ENCODE measurements at places on chromosomes 3 and 15.

GRCh38 chr15:42065468-42065867, 28.9 kb downstream of the PLA2G4D start:
- DNase-seq = no peak

DNA sequence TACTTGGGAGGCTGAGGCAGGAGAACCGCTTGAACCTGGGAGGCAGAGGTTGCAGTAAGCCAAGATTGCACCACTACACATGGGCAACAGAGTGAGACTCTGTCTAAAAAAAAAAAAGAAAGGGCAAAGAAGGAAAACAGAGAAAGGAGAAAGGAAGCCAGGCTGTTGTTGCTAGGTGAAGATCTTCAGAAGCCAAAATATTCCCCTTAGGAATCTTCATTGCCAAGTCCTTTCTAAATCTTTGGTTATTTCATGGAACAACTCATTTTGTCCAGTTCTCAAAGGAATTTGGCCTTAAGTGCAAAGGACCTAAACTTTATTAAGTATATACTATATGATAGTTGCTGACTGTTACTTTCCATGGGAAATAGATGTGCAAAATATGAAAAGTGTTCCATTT, 59.2 kb upstream of the OSBPL11 start:
- DNase-seq = no peak

DNA sequence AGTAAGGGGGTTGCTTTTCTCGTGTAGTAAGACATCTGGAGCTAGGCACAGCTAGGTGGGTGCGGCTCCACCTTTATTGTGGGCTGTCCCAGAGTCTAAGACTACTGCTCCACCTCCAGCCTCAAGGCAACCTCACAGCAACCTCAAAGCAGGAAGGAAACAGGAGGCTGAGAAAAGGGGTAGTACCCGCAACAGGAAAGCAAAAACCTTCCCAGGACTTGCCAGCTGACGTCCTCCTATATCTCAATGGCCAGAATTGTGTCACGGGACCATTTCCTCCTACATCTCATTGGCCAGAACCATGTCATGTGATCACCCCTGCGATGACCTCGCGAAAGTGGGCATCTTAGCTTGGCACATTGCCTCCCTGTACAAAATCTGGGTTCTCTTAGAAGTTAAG, 4.3 kb upstream of the GPR160 start:
- DNase-seq = no peak

DNA sequence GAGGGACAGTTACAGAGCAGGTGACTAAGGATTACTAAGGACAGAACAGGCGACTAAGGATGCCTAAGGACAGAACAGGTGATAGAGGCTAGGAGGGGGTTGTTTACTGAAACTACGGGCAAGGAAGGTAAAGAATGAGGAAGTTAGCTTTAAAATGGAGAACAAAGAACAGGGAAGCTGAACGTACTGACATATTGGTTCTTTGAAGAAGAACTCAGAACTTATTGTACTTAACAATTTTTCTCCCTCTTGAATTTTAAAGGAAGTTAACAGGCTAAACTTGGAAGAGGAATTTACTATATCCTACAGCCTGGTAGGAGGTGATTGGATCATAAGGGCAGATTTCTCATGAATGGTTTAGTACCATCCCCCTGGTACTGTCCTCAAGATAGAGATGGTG, 290.2 kb downstream of the SHQ1 start:
- no peak for DNase-seq

DNA sequence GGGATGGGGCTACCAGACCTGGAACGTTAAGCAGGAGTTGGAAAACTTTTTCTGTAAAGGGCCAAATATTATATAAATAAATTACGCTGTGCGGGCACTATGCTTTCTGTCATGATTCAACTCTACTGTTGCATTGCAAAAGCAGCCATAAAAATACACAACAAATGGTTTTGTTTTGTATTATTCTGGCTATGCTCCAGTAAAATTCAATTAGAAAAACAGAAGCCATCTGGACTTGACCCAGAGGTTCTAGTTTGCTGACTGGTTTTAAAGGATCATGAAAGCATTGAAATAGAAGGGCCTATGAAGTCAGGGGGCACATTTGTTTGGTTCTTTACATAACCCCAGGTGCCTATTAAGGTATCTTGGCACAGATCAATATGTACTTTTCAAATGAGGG, 647.4 kb upstream of the LMCD1 start:
- no peak for DNase-seq

- no peak for DNase-seq
Observed at GRCh38 chr15:84099181-84099580, 136.4 kb upstream of the GOLGA6L4 start.

DNA sequence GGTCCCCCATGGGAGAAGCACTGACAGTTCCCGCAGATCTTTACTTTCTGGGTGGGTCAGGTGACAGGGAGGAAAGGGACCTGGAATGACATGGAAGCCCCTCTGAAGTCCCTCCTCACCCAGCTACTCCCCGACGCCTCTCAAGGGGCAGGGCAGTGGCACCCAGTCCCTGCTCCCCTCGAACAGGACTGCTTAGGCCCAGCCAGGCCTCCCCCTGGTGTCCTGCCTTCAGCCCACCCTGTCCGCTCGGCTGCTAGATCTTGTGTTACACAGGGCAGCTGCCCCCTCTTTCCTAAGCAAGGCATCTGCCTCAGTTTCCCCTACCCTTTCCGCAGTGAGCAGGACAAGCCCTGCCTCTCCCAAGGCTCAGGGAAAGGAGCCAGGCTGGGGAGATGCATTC, 226.5 kb downstream of the XXYLT1 start:
- DNase-seq = no peak

GRCh38 chr3:72903004-72903403, 15.2 kb downstream of the GXYLT2 start:
- DNase-seq = no peak

DNA sequence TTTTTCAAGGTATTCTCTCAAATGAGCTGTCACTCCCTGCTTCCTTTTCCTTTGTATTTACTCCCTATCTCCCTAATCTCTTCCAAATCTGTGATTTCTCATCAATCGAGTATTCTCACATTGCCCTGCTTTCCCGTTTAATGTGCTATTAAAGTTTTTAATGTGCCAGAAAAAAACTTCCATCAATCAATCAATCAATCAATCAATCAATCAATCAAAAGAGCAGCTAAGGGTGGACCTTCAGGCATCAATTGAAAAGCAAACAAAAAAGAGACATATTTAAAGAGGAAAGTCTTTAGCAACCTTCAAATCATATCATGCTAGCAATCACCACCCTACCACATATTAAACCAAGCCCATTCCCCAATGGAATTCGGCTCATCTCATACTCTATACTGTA, 58.9 kb downstream of the SATB1 start:
- DNase-seq = no peak

GRCh38 chr3:46931631-46932331, 44.8 kb downstream of the CCDC12 start:
- no peak for DNase-seq

- no peak for DNase-seq
Observed at GRCh38 chr3:101414121-101414520, 93.7 kb upstream of the IMPG2 start.

GRCh38 chr3:47872916-47873315, 70.0 kb downstream of the DHX30 start:
- DNase-seq = no peak

DNA sequence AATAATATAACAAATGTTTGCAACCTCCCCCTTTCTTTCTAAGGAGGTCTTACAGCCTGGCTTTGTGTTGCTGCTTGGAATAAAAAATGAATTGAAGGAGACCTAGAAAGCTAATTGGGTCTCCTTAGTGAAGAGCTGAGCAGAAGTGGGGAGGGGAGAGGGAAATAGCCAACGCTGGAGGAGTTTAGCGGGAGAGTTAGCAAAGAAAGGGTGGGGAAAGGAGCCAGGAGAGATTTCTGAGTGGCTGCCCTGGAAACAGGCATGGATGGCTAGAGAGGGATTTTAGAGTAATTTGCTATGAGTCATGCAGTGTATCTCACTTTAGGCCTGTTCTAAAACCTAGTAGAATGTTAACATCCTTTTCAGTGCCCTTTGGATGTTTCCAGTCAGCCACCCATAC, 45.2 kb upstream of the PFN2 start:
- no peak for DNase-seq

- no peak for DNase-seq
Observed at GRCh38 chr3:138046955-138047354, 37.0 kb downstream of the CLDN18 start.

DNA sequence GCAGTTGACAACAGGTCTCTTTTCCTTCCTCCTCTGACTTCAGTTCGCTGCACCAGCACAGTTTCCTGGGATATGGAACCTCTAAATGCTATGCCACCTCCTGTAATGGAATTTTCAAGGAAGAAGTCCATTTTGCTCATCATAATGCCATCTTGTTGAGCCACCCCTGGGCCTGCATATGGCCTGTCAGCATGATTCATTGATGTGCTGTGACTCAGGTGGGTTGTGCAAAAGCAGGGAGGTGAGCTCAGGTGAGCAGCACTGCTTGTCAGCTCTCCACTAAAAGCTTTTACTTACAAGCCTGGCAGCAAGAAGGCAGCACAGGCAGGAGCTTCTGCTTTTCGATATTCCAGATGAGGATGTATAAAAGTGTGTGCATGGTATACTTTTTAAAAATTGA, 247.1 kb upstream of the LMCD1 start:
- no peak for DNase-seq

DNA sequence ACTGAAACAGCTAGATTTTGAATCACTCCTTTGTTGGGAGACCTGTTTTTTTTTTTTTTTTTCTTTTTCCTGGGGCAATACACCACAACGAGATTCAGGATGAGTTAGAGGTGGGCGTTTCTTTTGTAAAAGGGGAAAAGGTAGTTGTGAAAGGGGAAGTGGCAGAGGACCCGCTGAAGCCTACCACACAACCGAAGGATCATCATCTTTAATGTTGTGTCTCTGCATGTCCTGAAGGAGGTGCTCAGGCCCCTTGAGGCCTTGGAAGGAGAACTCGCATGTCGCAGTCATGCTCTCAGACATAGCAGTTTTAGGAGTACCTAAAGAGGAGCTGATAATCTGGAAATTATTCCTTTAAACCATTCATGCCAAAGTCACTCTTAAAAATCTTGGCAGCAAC, 137.9 kb upstream of the LRIG1 start:
- no peak for DNase-seq

GRCh38 chr3:44330444-44330843, 8.1 kb upstream of the TCAIM start:
- DNase-seq = no peak

DNA sequence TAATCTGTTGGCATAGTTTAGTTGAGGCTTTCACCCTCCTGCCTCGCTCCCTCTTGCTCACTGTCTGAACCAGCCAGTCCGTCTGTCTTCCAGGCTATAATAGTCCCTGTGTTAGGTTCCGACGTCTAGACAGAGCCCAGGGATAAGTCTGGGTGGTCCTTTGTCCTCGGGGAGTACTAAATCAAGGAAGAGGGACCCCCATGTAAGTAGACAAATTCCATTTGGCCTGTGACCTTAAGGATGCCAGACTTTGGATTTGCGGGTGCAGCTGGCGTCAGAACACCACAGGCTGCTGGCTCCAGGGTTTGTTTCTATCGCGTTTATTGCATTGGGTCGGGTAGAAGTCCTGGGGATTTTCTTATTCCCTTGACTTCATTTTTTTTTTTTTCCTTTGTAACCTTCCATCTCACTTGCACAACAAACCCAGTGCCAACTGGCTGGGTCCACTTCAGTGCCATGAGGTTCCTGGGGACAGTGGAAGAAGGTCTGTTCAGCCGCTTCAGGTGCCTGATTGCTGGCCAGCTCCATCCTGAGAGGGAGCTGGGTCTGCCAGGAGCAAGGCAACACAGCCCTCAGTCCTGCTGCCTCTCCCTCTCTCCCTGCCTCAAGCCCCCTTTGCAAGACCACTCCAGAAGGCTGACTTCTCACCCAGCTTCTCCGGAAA, 95.4 kb upstream of the KLHL25 start:
- no peak for DNase-seq

DNA sequence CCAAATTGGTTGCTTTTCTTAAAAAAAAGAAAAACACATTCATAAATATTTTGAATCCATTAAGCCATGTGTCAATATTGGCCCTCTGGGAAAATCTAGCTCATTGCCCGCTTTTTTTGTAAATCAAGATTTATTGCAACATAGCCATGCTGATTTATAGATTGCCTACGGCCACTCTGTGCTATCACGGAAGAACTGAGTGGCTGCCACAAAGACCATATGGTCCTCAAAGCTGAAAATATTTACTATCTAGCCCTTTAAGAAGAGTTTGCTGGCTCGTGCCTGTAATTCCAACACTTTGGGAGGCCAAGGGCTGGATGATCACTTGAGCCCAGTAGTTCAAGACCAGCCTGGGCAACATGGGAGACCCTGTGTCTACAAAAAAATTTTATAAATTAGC, 45.9 kb downstream of the IL5RA start:
- DNase-seq = no peak
